ENCODE measurements at places on chromosomes 11 and 22.

- no peak for DNase-seq
Measured at GRCh38 chr22:29524442-29525191, 28.9 kb downstream of the THOC5 start.

- DNase-seq, result no peak
Measured at GRCh38 chr11:114399490-114400215, 658 bp downstream of the C11orf71 start.

DNA sequence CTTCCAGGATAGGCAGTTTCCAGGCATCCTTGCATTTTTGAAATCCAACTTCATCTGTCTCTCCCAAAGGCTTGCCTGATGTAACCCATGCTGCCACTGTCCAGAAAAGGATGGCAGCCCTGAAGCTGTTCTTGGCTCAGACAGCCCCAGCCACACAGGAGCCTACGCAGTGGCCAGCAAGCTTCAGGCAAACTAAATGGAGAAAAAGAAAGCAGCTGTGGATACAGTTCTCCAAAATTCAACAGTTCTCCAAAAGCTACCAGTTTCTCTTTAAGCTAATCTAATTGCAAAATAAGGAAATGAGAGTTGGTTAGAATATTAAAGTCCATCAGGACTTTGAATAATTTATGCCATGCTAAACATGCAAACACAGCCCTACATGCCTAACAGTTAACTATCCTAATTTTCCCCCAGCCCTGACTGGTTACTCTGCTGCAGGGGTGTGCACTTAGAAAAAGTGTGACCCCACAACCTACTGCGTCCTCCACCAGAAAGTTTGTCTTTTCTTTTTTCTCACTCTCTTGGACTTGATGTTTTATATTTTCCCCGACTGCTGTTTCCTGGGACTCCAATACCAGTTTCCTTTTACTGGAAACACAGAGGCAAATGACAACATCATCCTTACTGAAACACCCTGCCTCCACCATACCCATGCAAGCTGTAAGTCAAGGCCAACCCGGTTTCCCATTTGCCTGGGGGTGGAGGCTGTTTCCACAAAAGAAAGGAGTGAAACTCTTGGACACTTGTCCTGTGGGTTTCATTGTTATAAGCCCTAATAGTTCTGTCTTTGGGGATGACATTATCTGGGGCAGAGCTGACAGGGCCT lies 69.1 kb upstream of the OR5AN1 start:
- DNase-seq, result no peak

DNA sequence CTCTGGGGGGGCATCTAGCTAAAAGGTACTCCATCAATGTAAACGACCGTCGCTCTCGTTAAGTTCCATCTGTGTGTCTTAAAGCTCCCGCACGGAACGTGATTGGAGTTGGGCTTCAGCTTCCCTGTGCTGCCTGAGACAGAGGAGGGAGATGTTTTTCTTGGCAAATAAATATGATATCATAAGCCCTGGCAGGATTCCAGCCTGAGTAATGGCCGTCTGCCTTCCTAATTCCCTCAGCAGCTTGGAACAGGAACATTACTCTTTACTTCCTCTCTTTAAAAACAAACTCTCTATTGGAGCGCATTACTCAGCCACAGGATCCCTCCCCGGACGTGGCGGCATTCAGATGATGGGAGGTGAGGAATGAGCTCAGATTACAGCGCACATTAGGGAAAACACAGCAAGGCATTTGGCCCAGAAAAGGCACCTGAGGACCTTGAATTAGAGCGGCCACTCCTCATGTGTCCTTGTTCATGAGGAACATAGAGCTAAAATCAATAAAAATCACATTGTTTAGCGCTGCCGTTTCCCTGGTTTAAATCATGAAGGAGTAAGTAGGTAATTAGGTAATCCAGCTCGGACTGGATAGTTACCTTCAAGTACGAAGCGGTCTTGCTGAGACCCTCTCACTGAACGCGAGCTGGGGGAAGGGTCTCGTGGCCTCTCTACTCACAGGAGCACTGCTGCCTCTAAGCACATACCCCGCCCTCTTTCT lies 230.4 kb downstream of the ST3GAL4 start:
- no peak for DNase-seq

- DNase-seq, result no peak
Measured at GRCh38 chr22:25765016-25765367, 23.0 kb downstream of the MYO18B start.

DNA sequence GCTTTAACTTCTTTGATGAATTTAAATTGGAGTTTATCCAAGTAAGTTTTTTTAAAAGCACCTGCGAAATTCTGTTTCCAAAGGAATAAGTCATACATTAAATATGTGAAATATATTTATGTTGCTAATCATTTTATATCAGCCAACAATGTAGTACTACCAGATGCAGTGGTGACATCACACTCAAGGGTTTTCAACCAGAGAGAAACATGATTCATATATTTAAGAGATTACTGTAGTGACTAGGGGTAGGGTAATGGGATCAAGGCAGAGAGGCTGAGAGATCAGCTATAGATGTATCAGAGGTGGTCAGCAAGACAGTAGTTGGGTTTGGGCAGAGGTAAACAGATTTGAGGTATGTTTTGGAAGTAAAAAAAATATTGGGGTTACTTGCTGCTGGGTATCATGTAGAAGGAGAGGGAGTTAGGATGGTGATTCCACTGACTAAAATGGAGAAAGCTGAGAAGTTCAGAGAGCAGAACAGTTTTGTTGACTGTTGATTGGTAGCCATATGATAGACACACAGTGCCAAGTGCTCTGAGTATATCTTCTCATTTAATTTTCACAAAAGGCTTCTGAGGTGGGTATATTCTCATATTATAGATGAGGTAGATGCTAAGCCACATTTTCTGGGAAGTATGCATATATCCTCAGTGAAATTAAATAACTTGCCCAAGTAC lies 39.4 kb downstream of the CEP57 start:
- no peak for DNase-seq

DNA sequence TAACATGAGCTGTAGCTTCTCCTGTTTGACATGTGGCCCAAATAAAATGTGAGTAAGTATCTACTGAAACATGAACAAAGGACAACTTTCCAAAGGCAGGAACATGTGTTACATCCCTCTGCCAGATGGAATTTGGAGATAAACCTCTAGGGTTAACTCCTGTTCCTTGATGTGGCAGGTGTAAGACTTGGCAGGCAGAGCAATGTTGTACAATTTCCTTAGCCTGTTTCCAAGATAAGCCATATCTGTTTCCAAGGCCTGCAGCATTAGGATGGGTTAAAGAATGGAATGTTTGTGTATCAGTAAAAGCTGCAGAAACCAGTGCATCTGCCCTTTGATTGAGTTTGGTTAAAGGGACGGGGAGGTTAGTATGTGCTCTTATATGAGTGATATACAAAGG lies 8.8 kb upstream of the DNAJB13 start:
- DNase-seq, result no peak

GRCh38 chr22:20205464-20205963 lies 54.7 kb upstream of the CCDC188 start:
- no peak for DNase-seq

- no peak for DNase-seq
Measured at GRCh38 chr11:61927501-61927900, 10.1 kb upstream of the RAB3IL1 start.

DNA sequence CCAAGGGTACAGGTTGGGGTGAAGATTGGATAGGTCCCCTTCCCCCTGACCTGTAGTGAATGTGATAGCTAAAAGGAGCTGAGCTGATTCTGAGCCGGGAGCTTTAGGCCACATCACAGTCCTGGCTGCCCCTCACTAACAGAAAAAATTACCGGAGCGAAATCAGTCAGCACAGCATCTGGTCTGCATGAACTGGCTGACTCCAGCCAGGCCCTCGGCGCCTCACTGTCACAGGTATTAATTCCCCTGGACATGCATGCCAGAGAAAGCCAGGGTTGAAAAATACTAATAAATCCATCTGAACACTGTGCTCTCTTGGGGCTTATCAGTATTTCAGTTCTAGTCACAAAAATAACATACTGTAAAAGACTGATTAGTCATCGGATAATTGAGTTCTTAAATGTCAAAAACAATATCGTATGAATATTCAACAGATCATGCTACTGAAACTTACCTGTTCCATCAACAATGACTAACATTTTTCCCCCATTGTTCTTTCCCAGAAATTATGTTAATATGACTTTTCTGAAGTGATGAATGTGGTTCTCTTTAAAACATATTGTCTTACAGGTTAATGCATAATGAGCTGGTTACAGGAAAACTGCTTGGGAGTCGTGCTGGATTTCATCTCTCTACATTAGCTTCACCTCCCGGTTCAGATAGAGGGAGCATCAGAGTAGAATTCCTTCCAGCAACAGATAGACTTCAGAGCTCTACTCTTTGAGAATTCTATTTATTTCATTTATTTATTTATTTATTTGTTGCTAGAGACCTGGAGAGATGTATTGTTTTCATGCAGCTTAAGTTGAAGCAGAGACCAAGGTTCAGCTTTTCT lies 387.7 kb downstream of the NXPE2 start:
- no peak for DNase-seq

GRCh38 chr11:132451942-132452601 lies 1080.2 kb downstream of the OPCML start:
- no peak for DNase-seq

GRCh38 chr11:96161307-96162089 lies 181.5 kb downstream of the MAML2 start:
- no peak for DNase-seq

DNA sequence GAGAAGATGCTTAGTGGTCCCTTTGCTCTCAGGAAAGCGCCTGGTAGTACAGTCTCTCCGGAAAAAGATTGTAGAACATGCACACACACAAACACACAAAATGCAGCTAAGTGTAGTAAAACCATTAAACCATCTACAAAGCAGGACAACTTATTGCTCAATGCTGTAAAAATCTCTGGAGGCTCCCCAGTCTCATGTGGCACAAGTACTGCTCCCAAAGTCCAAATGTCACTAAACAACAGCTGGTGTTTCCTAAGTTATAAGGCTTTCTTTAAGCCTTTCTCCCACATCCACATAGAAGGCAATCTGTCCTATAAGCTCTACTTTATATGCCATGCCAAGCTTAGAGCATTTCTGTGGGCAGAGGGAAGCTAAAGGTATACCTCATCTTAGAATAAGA lies 32.9 kb downstream of the CDON start:
- no peak for DNase-seq

DNA sequence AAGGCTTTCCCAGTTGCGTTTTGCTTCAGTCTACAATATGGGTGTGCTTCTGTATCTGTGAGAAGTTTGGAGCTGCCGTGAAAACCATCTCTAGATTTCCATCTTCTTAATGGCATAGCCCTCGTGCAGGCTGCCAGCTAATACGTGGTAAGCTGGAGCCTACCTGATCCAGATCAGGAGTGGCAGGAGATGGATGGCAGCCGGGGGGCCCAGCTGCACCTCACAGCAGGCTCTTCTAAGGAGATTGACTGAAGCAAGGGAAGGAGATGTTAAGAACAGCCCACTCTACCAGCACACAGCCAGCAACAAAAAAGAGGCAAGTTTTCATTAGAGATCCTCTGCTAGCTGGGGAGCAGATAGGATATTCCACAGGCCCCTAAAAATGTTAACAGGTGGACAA lies 115.5 kb downstream of the MSANTD4 start:
- DNase-seq, result no peak

DNA sequence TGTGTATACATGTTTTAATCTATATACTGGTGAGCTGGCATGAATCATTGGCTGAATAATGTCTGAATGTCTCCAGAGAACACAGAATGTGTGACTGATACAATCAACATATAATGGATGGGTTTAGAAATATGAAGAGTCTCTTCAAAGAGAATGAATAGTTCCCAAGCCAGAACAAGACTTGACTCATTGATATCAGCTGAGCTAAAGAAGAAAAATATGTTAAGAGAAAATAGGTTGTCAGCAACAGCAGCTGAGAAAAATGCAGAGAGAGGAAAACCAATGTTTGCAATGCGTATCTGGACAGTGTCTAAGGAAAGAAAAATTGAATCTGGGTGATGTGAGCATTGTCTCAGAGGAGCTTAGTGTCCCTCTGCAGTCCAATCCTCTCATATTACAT lies 1281.8 kb upstream of the TENM4 start:
- no peak for DNase-seq

DNA sequence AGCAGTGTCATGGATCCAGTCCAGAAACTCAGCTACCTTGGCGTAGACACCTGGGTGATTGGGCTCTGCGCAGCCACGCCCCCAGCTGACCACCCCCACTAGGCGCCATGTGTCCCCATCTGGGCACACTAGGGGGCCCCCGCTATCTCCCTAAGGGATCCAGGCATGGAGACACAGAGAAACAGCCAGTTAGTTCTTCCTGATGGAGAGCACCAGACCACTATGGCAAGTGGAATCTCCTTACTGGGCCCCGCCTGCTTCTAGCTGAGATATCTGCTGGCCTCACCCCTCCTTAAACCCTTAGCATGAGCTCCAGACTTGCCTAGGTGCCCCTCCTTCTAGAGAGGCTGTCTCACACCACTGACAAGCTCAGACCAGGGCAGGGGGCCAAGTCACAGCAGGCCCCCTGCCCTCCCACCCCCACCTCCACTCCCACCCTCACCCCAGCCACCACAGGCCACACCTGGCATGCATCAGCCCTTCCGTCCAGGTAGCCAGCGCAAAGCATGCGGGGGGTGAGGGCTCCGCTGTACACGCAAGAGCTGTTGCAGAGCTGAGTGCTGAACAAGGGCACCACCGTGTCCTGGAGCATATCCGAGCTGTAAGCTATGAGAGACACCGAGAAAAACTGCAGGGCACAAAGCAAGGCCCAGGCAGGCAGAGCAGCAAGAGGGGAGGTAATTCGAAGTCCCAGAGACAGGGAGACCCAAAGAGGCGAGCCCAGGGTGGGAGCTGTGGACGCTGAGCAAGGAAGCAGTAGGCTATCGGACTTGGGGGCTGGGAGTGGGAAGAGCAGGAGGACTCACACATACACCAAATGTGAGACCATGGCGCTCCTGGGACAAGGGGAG lies 16.1 kb downstream of the TMPRSS5 start:
- no peak for DNase-seq

- no peak for DNase-seq
Measured at GRCh38 chr11:83674102-83674896, 388.1 kb upstream of the CCDC90B start.

DNA sequence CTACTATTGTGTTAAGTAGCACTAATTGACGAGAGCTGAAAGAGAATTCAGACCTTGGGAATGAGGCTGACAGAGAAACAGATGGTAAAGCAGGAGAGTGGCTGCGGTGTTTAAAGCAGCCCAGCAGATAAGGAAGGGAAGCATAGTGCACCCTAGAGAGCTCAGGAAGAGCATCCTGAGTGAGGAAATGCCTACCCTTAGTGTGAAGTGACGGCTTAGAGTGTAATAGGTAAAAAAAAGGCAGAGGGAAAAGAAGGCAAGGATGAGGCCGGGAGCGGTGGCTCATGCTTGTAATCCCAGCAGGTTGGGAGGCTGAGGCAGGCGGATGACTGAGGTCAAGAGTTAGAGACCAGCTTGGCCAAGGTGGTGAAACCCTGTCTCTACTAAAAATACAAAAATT lies 22.4 kb upstream of the ETS1 start:
- DNase-seq, result no peak

GRCh38 chr11:109794501-109794900 lies 298.7 kb upstream of the ZC3H12C start:
- DNase-seq, result no peak

- DNase-seq, result no peak
Measured at GRCh38 chr22:37371491-37371890, 55.8 kb downstream of the ELFN2 start.

- DNase-seq, result no peak
Measured at GRCh38 chr11:128896356-128896755, 5.2 kb downstream of the KCNJ5 start.

- DNase-seq, result no peak
Measured at GRCh38 chr11:68099474-68100405, 21.4 kb downstream of the CHKA start.

- DNase-seq, result no peak
Measured at GRCh38 chr11:73004088-73004487, 138.0 kb downstream of the FCHSD2 start.

- DNase-seq, result no peak
Measured at GRCh38 chr11:64718084-64718779, 4.8 kb downstream of the NRXN2 start.

GRCh38 chr22:27138471-27138870 lies 481.1 kb downstream of the MIAT start:
- no peak for DNase-seq
